ENCODE measurements at places on chromosomes 2 and 18.

DNA sequence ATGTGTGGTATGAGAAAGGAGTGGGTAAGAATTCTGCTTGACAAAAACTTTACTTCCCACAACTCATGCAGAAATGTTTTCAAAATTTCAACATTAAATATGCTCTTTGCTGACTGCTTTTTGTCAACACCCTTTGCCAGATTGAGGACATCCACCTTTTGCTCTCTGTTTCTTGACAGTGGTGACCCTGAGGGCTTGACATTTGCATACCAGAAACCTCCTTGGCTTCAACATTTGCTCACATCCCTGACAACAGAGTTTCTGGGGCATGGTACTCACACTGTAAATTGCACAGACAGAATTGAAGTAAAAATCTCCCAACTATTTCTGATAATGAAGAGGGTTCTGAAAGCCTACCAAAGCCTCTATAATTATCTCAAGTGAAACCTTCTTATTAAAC lies 95.7 kb downstream of the RND3 start:
- no peak for DNase-seq

DNA sequence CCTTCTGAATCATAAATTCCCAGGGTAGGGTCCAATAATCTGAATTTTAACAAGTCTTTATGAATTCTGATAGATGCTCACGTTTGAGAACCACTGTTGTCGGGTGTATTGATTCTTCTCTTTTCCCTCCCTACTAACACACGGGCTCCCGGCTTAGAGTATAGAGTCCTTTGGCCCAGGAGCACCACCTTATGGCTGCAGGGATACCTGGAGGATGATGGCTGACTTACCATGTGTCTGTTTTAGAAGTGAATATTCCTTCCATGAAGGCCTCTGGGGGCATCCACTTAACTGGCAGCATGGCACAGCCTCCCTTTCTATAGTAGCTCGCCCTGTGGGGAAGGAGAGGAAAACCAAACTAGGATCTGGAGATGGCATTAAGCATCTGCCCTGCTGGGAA lies 91.7 kb downstream of the CLIP4 start:
- no peak for DNase-seq

GRCh38 chr2:139177041-139177440 lies 396.9 kb upstream of the NXPH2 start:
- no peak for DNase-seq

GRCh38 chr2:121819846-121820245 lies 64.4 kb downstream of the TSN start:
- no peak for DNase-seq

GRCh38 chr2:112824694-112825085 lies 11.9 kb downstream of the IL1B start:
- no peak for DNase-seq

- no peak for DNase-seq
These were observed 43.8 kb upstream of the SERTAD2 start for GRCh38 chr2:64697297-64698176.

GRCh38 chr2:36811071-36811470 lies 114.6 kb downstream of the VIT start:
- DNase-seq = no peak

All from hematopoietic multipotent progenitor cell treated with erythropoietin and hydrocortisone succinate and interleukin-3 and kit ligand, for 6 days (in vitro differentiated cells).